ENCODE measurements at places on chromosomes 7 and 10.

- no peak for DNase-seq
These were observed 41.8 kb downstream of the TBATA start for GRCh38 chr10:70743430-70743788.

GRCh38 chr10:7853890-7854289, 35.6 kb downstream of the TAF3 start:
- DNase-seq = no peak

DNA sequence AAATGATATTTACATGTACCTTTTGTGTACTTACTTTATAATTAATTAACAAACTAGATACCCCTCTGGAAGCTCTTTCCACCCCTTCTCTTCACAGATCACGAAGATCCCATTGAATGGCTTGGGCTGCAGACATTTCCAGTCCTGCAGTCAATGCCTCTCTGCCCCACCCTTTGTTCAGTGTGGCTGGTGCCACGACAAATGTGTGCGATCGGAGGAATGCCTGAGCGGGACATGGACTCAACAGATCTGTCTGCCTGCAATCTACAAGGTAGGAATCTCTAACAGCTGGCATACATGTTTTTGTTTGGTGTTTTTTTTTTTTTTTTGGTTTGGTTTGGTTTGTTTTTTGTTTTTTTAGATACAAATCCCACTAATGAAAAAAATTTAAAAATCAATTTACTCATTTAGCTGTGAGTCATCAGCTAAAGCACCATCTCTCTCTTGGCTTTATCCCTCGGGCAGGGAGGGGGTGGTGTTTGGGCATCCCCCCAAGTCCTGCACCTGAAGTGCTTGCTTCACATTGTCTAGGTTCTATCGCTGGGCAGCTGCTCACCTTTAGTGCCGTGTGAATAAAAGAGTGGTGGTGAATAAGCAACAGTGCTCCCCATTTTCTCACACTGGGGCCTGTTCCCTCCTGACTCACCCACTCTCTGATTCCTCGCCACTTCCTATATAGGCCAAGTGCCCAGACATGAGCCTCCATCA, 68.9 kb downstream of the MET start:
- no peak for DNase-seq

DNA sequence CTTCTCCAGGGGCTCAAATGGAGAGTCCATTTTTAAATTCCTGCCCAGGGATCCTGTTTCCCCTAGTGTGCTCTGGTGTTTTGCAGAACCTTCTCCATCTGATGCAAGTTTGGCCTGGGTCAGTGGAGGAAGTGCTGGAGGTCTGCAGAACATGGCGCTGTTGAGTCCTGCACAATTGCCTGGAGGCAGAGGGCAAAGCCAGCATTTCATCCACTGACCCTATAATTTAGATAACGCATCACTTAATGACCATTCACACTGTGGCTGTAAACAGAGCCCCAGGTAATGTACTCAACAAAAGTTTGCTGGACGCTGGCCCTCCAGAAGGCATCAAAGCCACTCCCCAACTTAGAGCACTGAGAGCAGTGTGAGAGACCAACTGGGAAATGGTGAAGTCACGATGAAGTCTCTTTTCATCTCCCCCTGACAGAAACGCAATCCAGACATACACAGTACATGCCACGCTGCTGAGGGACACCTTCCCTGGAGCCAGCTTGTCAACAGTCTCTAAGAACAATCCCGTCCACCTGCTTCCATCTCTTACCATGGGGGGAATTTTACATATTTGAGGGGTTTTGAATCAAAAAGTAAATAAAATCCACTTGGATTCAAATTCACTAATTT, 13.4 kb downstream of the C10orf71 start:
- no peak for DNase-seq

- DNase-seq = no peak
These were observed 43.7 kb upstream of the NXPH1 start for GRCh38 chr7:8389593-8390261.

GRCh38 chr10:70985824-70986622, 97.7 kb upstream of the PCBD1 start:
- no peak for DNase-seq

DNA sequence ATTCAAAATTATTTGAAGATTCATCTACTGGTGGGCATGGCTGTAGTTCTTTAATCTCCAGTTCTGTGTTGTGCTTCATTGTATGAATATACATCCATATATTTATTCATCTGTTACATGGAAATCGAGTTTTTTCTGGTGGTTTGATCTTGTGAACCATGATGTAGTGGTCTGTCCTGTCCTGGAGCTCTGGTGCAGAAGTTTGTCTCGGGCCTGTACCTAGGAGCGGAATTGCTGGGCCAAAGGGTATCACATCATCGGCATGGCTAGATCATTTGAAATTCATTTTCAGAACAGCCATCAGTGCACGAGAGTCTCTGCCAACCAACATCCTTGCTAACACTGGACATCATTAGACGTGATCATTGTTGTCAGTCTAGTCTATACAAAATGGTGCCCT, 107.0 kb downstream of the ELFN1 start:
- DNase-seq = no peak

GRCh38 chr10:95295031-95295755, 4.4 kb upstream of the PDLIM1 start:
- no peak for DNase-seq

- DNase-seq = no peak
These were observed 25.5 kb downstream of the LDB3 start for GRCh38 chr10:86693721-86694369.

DNA sequence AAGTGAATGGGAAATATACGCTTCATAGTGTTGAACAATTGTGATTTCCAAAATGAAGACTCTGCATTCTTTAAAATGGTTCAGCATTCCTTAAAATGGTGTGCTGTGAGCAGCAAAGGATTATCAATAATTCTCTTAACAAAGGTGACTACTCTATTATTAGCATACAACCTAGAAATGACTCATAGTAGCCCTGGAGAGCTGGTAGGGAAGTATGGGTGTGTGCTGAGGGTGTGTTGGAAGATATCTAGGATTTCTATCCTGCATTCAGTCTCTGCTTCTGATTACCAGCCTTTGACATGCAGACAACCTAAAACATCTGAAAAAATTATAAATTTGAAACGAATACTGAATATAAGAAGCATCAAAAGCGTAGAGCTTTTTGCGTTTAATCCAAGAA, 72.5 kb downstream of the SEMA3D start:
- no peak for DNase-seq

DNA sequence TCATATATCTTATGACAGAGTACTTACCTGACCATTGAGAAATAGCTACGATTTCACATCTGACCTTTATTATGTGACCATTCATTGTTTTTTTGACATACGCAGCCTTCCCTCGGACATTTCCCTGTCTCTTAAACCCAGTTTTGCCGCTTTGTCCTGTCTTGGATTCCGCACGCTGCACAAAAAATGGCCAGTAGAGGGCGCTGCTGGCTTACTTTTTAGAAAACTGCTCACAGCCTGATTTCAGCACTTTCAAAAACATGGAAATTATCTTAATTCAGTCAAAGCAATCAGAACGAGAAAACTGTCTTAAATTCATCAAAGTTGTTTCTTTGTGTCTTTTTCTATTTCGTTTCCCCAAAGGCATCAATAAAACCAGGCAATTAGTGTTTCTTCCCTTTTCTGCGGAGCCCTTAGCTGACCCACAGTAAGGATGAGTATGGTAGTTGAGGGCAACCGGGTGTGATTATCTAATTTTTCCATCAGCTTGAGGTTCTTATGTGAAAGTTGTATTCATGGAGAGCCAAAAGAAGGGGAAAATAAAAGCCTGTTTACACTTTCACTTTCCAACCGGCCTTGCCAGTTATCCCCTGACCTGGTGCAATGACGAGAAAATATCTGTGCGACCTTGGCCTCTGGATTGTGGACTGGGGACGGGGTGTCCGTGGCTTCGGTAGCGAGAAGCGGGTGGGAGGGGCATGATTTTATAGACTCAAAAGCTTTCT, 144.4 kb downstream of the DYNC1I1 start:
- DNase-seq = no peak
